T47D (cell line): ENCODE measurements at places on chromosomes 1 and 21.

GRCh38 chr21:31921079-31921478 lies 48.3 kb downstream of the HUNK start:
- DNase-seq: no peak

GRCh38 chr1:48676822-48677221 lies 99.9 kb downstream of the BEND5 start:
- DNase-seq: no peak

GRCh38 chr1:35844826-35845225 lies 37.0 kb downstream of the AGO4 start:
- DNase-seq: no peak

DNA sequence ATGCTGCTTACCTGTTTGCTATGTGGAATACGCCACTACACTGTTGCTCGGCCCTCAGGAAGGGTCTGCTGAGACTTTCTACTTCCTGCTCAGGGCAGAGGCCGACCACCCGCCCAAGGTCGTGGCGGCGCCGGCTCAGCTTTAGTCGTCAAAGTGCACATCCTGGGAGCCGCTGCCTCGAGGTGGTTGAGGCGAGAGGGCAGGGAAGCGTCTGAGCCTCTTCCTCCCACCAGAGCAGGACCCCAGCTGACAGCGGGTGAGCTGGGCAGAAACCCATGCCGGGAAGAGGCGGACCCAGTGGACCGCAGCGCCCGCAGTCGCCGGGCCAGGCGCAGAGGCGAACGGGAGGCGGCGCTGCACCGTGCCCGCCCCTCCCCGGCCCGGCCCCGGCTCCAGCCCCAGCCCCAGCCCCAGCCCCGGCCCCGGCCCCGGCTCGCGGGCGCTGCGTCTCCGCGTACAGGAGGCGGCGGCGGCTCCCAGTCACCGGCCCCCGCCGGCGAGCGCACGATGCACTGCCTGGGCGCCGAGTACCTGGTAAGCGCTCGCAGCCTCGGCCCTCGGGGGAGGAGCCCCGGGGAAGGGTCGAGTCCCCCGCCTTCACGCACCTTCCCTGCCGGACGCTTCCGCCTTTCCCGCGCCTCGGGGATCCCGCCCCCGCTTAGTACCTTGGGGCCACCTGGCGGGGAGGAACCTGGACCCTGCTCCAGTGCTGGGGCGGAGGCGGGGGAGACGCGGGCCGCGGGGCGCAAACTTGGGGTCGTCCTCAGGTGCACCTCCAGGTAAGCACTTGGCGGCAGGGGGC lies at the start of gene SLC44A3:
Gene SLC44A3 (plus strand): TSS at position 413 of the 802 bp plus-strand sequence. CDS start 95 bp downstream, at position 508.
- DNase-seq: peak; percentile 29

- DNase-seq: no peak
Measured at GRCh38 chr1:168613691-168614231, 37.4 kb downstream of the XCL1 start.

DNA sequence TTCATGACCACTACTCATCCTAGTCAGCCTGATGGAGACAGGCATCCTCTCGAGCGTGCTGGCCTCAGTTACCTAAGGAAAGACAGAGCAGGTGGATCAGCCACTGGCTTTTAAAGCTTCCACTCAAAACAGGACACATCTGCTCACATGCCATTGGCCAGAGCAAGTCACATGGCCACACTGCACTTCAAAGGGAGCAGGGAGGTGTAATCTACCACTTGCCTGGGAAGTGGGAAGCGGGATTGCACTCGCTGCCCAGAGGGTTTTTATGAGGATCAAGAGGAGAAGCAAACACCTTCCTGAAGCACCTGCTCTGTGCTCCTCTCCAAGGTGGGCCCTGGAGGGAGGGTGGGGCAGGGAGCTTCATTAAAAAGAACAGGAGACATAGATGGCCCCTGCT lies 108.0 kb downstream of the TAS1R2 start:
- DNase-seq: no peak

DNA sequence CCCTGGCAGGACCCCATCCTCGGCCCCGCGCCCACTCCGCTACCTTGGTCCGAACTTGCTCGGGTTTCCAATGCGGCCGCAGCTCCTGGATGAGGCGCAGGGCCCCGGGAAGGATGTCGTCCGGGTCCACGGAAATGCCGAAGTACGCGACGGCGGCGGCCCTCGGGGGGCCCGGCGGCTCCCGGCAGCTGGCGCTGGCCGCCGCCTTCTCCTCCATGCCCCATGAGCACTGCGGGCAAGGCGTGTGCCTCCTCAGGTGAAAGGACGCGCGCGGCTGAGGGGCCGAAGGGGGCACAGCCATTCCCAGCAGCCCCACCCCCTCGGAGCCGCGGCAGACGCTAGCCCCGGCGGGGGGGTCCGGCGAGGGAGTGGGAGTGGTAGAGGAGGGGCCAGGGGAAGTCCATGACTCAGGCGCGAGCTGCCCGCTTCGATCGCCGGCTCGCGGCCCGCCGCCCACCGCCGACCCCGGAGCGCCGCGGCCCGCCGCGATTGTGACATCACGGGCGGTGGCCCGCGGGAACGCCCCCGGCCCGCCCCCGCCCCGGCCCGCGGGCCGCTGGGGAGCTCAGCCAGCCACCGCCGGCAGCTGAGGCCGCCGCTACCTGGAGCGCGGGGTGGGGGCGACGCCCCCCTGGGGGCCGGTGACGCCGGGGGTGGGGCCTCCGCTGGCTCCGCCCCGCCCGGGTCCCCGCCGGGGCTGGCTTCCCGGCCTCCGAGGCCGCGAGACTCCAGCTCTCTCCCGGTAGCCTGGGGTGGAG lies at the start of gene ETNK2:
Gene ETNK2 (minus strand): TSS at position 493 of the 758 bp plus-strand sequence. CDS start 192 bp downstream, at position 301.
- peak; percentile 89 for DNase-seq

DNA sequence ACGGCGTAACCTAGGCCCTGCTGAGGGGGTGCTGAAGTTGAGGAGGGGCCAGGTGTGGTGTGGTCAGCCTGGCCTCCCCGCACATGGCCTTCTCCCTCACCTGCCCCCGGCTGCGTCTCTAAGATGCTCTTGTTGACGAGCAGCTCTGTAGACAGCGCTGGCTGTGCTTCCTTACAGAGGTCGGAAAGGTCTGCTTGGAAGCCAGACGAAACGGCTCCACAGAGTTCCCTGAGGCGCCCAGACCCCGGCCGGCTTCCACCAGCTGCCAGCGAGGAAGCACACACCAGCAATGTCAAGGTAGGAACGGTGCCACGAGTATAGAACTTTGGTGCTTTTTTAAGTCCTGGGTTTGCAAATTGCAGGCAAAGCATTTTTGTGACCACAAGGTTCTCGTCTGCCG lies 18.8 kb upstream of the DIP2A start:
- DNase-seq: no peak

GRCh38 chr1:200243042-200243437 lies 166.8 kb downstream of the ZNF281 start:
- no peak for DNase-seq

DNA sequence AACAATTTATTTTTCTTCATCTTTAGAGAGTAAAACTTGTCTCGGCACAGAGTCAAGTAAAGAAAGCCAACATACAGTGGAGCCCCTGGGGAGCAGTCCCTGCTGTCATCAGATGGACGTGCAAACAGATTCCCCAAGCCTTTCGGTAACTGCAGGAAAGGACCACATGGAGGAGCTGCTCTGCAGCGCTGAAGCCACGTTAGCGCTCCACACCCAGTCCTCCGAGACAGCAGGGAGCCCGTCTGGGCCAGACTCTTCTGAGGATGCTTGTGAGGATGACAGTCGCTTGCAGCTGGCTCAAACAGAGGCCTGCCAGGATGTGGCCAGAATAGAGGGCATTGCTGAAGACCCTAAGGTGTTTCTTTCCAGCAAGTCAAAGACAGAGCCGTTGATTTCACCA lies 77.1 kb upstream of the SCCPDH start:
- peak; percentile 15 for DNase-seq

GRCh38 chr1:85612704-85613361 lies 32.3 kb downstream of the CCN1 start:
- DNase-seq: peak; percentile 75

DNA sequence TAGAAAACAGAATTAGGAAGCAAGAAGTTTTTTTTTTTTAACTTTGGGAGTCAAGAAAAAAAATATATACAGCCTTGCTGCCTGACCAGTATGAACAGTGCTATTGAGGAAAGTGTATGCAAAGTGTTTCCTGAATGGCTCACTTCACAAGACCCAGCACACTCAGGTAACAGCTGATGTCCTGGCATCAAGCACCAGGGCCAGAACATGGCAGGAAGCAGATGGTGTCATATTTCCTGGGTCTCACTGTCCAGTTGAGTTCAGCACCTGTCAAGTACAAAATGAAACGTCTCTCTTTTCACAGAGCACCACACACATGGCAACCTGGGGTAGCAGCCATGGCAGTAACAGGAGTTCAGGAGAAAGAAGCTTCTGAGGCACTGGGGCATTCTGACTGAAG lies 372.3 kb downstream of the TTLL7 start:
- no peak for DNase-seq

- DNase-seq: no peak
Measured at GRCh38 chr1:18154430-18155194, 47.0 kb downstream of the IGSF21 start.

DNA sequence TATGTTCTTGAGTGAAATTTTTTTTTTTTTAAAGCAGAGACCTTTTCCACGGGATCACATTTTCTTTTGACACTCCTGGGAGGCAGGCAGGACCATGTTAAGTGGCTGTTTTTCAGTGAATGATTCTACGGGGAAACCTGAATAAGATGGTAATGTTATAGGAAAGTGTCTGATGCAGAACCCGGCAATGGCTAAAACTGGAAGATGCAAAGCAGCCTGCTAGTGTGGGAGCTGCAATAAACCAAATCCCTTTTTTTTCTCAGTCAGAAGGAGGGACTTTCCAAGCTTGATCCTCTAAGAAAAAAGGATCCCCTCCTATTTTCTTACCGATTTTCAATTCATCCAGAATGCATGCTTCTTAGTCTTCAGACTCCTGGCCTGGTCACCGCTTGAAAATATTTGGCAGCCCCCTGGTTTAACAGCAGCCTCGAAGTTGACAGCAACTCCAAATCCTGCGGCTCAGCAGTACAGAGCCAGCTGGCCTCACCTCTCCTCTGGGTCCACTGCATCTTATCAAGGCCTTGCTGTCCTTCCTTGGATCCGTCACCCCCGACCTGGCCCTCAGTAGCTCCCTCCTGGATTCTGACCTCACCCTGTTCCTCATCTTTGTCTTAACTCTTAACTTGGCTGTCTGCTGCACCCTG lies 5.6 kb downstream of the MX2 start:
- no peak for DNase-seq
